Stimulated activated CD8-positive, alpha-beta memory T cell treated with anti-CD3 and anti-CD28 coated beads, Interleukin-15, amount 100 ng/mL, for 4 hours (primary cell): ENCODE measurements at places on chromosomes 6 and 20.

GRCh38 chr6:135851442-135852271 lies at the start of gene PDE7B:
Gene PDE7B, plus strand, starts transcription at chr6:135851701.
- peak; percentile 8 for DNase-seq

DNA sequence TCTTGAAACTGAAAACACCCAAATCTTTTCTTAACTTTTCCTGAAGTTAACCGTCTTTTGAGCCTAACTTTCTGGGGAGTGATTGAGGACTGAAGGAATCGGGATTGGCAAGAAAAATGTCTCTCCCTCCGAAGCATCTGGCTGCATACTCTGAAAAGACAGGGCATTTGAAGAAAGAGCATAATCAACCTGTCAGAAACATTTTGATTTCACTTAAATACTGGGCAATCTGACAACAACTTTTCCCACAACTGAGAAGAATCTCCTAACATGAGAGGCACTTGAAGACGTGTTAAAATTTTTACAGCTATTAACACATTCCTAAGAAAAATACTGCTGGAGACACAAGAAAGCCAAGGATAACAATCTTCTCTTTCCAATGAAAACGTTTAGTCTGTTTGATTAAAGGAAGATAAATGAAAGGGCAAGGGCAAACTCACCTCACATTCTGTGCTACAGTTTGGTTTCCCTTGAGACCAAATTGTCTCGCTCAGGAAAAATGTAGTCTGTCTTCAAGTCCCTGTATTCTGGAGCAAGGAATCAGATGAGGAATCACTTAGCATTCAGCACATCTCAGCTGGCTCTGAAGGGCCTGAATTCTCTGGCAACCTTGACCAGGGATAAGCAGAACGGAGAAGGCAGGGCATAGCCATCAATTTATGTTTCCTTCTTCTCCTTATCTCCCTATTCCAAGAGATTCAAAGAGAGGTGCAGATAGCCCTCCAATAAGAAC lies 76.1 kb downstream of the TBX18 start:
- no peak for DNase-seq

- DNase-seq = no peak
These were observed 15.8 kb downstream of the CAGE1 start for GRCh38 chr6:7373739-7374138.

- DNase-seq = no peak
These were observed 397.6 kb downstream of the CDC5L start for GRCh38 chr6:44785130-44785529.

- no peak for DNase-seq
These were observed 26.3 kb downstream of the SUN5 start for GRCh38 chr20:32978009-32978335.
